ENCODE measurements at places on chromosomes 5 and 9.

- no peak for DNase-seq
Observed at GRCh38 chr5:156051972-156052371, 275.0 kb upstream of the SGCD start.

DNA sequence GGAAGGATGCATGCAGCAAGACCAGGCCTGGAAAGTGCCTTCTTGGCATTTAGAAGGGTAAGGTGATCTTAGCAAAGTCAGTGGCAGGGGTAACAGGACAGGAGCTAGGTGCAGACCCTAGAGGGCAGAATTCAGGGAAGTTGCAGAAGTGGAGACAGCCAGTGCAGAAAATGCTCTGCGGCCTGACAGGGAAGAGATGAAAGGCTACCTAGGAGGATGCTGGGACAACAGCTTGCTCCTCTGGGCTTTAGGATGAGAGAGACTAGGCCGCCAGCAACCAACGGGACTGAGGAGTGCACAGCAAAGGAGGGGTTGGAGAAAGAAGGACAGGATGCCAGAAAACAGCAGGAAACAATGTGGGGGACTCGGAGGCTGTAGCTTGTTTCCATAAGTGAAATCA lies 219.9 kb downstream of the FSTL4 start:
- no peak for DNase-seq

DNA sequence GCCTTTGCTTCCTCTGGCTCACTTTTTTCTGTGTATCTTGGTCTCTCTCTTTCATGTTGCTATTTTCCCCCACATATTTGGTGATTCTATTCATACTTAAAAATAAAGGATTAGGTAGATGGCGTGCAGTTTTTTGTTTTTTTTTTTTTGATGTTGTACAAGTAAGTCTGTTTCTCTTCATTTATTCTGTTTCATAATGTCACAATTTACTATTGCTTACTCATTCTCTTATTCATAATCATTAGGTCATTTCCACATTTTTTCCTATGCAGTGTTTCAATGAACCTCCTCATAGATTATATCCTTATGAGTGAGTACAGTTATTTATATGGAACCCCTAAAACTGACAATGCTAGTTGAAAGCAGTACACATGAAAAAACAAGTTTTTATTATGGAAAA lies 136.3 kb downstream of the APBA1 start:
- DNase-seq, result no peak

DNA sequence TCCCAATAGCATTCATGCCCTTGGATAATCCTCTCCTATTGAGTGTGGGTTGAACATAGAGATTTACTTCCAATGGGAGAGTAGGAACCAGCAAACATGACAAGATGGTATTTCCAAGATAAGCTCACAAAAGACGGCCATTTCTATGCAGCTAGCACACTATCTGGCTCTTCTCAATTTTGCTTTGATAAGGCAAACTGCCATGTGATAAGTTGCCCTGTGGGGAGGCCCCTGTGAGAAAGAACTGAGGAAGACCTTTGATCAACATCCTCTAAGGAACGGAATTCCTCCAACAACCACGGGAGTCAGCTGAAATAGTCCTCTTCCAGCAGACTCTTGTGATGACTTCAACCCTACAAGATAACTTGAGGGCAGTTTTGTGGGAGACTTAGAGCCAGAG lies 211.9 kb upstream of the TRPM3 start:
- DNase-seq, result no peak

- DNase-seq, result no peak
Observed at GRCh38 chr5:14167211-14167845, 24.2 kb downstream of the TRIO start.

- no peak for DNase-seq
Observed at GRCh38 chr9:69273161-69273560, 51.9 kb upstream of the ENTREP1 start.

DNA sequence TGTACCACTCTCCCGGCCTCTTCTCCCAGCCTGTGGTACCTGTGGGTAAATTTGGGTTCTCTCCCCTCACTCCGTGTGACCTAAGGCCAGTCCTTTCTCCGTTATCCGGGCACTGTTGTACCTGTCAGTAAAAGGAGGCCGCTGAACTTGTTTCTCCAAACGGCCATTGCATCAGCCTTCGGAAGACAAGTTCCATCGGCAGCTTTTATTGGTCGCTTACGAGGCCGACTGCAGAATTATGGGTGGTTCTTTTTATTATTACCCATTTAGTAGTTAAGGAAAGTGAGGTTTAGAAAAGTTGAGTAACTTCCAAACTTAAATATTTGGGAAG lies 558 bp downstream of the GRPEL2 start:
- no peak for DNase-seq

Data from substantia nigra (tissue), 51 donors.